Frontal cortex (tissue), 4 donors: ENCODE measurements at places on chromosomes 7 and 10. TPM values are rescaled to one million over a fixed set of nuclear protein-coding genes. Genes with fewer than 3 reads are reported as not detected.

TACR2 gene
- total RNA-seq = 0.82 TPM

DPP6 gene
- 56.3 TPM for total RNA-seq

KIF20B gene
- total RNA-seq = 11.0 TPM

KCP gene
- 0.41 TPM for total RNA-seq

MAT1A gene
- total RNA-seq = under 0.01 TPM

SLC26A3 gene
- total RNA-seq = not detected

TCAF1 gene
- total RNA-seq = 160 TPM

TES gene
- 15.9 TPM for total RNA-seq

AKR1C8 gene
- total RNA-seq = not detected

PPP1R9A gene
- 93.3 TPM for total RNA-seq

FANK1 gene
- 1.2 TPM for total RNA-seq

CRYGN gene
- under 0.01 TPM for total RNA-seq

TYW1 gene
- total RNA-seq = 14.3 TPM

EMX2 gene
- total RNA-seq = 2.0 TPM

UPK3B gene
- not detected for total RNA-seq

PAPOLB gene
- total RNA-seq = 0.82 TPM
